ENCODE measurements at places on chromosomes 7 and 10.

- no peak for DNase-seq
Measured at GRCh38 chr10:22874189-22874854, 53.5 kb upstream of the ARMC3 start.

DNA sequence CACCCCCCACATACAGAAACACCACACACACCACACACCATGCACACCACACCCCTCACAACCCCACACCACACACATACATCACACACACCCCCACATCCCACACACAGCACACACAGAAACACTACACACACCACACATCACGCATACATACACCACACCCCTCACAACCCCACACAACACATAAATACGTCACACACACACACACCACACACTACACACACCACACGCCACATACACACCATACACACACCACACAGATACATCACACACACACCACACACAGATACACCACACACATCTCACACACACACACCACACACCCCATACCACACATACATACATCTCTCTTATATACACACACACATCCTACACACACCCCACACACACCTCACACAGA, 126.2 kb downstream of the ANLN start:
- DNase-seq, result no peak

GRCh38 chr7:98330926-98331529, 49.5 kb downstream of the BRI3 start:
- no peak for DNase-seq

DNA sequence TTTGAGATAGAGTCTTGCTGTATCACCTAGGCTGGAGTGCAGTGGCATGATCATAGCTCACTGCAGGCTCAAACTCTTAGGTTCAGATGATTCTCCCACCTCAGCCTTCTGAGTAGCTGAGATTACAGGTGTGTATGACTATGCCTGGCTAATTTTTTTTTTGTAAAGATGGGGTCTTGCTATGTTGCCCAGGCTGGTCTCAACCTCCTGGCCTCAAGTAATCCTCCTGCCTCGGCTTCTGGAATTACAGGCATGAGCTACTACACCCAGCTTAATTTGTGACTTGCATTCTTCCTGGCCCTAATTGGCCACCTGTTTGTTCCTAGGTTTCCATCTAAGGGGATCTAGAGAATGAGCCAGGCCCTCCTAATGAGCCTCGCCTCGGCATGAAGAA, 9.3 kb downstream of the ARHGAP22 start:
- DNase-seq, result no peak

DNA sequence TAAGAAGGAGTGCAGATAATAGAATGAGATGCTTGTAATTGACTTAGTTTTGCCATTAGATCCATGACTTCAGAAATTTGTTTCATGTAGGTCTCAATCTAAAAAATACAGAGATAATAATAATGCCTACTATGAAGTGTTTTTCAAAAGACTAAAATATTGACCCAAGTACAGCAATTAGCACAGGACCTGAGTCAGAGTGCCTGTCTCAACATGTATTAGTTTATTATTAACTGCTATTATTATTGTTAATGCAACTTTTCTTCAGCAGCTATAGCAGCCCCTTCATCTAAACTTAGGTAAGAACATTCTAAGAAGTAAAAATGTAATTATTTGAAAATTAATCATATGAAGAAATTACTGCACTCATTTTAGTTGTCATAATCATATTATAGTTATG, 82.9 kb upstream of the HGF start:
- DNase-seq, result no peak

DNA sequence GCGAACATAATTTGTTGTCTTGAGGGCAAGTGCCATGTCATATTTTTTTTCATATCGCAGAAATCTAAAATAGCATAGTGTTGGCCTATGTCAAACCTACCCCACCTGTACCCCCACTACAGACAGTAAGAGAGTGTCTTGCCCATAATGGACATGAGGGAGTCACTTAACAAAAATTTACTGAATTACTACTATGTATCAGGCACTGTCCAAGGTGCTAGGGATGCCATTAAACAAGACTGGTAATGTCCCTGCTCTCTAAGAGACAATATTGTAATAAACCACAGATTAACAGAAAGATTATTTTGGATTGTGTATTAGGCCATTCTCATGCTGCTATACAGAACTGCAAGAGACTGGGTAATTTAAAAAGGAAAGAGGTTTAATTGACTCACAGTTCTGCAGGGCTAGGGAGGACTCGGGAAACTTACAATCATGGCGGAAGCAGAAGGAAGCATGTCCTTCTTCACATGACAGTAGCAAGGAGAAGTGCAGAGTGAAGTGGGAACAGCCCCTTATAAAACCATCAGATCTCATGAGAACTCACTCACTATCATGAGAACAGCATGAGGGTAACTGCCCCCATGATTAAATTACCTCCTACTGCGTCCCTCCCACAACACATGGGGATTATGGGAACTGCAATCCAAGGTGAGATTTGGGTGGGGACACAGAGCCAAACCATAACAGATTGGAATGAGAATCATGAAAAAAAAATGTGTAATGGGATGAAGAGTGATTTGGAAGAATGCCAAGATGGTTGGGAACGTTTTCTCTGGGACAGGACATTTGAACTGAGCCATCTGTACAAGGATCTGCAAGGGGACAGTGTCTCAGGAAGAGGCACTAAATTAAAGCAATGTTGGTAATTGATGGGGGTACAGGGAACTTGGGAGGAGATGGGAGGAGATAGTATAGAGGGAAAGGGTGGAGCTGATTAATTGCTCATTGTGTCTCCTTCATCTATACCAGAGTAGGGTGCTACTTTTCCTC, 108.5 kb downstream of the FAM107B start:
- DNase-seq, result no peak

DNA sequence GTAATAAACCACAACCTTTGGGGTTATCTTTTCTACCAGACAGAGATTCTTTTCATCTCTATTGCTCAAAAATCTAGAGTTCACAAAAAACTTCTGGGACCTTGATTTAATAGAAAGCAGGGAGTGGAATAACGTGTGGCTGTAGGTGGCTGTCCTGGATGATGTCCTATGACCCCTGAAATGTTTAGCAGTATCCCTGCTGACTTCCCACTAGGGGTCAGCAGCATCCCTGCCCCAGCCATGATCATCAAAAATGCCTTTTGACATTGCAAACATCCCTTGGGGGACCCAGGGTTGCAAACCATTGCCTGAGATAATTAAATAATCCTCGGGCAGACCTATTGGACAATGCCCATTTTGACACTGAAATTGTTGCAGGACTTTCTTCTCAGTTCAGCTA, 177.1 kb downstream of the USP6NL start:
- no peak for DNase-seq

DNA sequence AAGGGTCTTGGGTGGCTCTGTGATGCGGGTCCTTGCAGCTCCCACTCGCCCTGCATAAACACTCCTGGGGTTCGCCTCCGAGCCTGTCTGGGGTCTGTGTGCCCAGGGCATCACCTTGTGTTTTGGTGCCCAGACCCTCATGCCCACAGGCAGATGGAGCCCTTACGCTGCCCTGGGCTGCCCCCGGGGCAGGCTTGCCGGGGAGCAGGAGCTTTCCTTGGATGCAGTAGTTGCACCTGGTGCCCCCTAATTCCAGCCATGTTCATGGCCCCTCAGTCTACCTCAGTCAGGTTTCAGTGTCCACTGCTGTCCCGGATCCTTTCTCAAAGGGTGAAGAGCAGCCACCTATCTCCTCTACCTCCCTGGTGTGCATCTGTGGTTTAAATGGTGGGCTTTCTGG, 396.0 kb downstream of the PTPRN2 start:
- DNase-seq, result no peak

DNA sequence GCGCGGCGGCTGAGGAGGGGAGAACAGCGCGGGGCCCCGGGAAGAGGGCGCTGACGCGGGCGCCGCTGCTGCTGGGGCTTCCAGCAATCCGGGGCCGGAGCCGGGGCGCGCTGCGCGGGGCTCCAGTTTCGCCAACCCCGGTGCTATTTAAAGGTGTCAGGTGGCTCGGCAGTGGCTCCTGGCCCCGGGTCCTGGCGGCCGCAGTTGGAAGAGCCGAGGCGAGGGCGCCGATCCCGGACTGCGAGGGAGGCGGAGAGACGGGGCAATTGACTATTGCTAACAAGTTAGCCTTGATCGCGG, 347 bp downstream of the LBX1 start:
- DNase-seq, result no peak

DNA sequence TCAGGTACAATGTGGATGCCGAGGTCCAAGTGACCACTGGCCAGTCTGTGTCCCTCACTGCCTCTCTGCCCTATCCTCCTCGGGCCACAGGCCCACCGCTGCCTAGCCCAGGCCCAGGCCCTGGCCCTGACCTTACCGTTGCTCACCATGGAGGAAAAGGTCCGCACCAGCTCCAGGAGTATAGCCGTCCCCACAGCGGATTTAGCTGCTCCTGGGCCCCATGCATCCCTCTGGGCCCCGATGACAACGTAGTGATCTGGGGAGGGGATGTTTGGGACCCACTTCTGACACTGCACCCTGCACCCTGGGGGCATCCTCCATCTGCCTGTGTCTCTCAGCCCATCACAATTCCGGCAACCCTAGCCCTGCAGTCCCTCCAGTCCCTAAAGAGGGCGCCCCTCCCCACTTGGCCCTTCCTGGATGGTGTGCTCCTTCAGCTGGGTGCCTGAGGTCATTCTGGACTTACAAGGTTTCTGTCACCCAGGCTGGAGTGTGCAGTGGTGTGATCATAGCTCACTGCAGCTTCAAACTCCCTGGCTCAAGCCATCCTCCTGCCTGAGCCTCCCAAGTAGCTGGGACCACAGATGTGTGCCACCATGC, 12.1 kb downstream of the TFR2 start:
- no peak for DNase-seq

DNA sequence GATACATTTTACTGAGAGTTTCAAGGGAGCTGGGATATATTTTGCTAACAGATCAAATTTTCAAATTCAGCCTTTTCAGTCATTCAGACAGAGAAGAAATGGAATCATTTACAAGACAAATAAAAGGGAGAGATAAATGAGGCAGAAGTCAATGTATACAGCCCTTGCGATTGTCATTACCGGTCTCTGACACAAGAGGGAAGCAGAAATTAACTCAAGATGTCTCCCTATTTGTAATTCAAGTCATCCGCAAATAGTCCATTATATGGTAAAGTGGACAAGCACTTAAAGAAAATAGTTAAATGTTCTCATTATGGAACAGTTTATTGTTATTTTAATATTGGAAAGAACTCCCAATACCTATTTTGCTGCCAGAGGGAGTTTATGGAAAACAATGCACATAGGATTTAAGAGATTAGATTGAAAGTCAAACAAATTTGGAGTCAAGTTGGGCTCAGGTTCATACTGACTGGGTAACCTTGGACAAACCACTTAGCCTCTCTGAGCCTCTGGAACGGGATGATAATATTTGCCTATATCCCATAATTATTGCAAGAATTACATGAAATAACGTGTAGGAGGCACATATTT, 89.3 kb upstream of the PRKCQ start:
- no peak for DNase-seq

- no peak for DNase-seq
Measured at GRCh38 chr10:86035791-86036543, 330.6 kb downstream of the GRID1 start.

DNA sequence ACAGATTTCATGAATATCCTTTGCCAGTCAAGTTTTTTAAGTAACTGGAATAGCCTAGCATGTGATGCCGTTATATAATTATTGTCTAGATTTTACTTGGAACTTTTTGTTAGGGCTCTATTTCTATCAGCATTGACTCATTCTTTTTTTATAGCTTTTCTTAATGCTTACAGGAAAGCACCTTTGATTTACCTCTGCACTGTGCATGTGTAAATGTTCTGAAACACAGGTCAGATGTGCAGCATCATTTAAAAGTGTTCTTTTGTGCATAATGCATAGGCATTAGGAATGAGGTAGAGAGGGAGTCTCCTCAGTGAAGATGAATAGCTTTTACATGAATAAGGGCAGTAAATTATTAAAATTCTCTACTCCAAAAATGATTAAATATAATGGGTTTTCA, 669.3 kb upstream of the MBL2 start:
- no peak for DNase-seq

DNA sequence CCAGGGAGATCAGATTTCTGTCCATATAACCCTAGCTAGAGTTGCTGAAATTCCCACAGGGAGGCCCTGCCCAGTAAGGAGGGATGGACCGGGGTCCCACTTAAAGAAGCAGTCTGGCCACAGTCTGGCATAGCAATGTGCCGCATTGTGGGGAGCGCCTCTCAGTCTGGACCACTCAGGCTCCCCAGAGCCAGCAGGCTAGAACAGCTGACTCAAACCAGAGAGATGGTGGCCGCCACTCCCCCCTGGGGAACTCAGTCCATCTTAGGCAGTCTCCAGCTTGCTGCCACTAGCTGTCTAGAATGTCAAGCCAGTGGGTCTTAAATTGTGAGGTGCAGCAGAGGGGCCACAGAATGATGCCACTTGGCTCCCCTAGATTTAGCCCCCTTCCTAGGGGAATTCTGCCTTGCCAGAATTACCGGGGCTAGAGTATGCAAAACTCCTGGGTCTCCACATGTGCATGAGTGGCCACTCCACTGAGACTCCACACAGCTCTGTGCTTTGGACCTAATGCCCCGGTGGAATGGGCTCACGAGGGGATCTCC, 133.3 kb upstream of the LANCL2 start:
- DNase-seq, result no peak

GRCh38 chr7:99395616-99396327, 12.6 kb downstream of the PDAP1 start:
- DNase-seq, result no peak

GRCh38 chr10:90919683-90920574, 958 bp downstream of the ANKRD1 start:
- no peak for DNase-seq

DNA sequence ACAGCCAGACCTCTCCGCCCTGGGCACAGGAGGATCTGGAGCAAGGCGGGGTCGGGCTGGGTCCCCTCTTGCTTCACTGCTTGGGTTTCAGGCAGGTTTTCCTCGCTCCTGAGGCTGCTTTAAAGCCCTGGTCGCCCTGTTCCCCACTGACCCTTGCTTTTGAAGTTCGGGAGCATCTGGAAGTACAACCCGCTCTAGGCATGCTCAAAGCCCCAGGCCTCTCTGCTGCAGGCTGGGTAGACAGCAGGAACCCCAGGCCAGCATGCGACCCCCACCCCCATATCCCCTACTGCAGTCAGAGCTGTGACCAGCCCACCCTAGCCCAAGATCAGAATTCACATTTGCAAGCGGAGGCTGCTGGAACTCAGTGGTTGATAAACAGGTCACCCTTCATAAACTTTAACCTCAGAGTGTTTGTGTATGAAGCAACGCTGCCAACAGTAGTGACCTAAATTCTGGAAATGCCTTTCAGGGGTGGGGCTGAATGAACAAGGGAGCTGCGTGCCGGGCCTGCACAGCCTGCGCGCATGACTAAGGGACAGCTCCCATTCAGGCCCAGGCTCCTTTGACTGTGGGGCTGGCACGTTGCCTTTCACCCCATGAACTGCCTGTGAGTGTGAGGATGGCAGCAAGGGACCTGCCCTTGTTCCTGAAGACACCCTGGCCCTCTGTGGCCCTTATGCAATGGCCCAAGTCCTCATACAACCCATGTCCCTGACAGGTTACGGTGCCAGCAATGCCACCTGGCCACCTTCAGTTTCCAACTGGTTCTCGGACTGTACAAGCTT, 52.5 kb downstream of the PROSER2 start:
- DNase-seq, result no peak

GRCh38 chr10:130495891-130496636, 359.9 kb downstream of the GLRX3 start:
- DNase-seq, result no peak

- DNase-seq, result no peak
Measured at GRCh38 chr7:11706666-11707605, 125.1 kb downstream of the THSD7A start.
